ENCODE measurements at places on chromosomes 13 and 19.

DNA sequence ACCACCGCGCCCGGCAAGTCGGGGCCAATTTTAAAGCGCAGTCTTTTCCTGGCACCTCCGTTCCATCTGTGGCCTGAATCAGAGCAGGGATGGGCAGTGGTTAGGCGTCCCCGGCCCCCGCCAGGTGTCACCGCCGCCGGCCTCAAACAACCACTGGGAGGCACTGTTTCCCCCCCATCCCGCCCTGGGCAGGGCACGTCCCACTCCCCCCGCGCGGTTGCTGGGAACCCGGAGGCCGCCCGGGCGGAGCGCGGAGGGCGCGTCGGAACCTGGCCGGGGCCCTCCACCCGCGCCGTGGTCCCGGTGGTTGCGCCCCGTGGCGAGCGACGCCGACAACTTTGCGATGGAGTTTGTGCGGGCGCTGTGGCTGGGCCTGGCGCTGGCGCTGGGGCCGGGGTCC lies at the start of gene GRIN3B:
GRIN3B (plus strand) TSS at position 325 of the 400 bp plus-strand sequence; CDS start at position 344, 19 bp downstream.
- DNase-seq: no peak

GRCh38 chr13:97911311-97912138 lies 42.0 kb upstream of the IPO5 start:
- no peak for DNase-seq

- DNase-seq: no peak
These were observed 62.2 kb downstream of the ARHGEF18 start for GRCh38 chr19:7410946-7411345.

DNA sequence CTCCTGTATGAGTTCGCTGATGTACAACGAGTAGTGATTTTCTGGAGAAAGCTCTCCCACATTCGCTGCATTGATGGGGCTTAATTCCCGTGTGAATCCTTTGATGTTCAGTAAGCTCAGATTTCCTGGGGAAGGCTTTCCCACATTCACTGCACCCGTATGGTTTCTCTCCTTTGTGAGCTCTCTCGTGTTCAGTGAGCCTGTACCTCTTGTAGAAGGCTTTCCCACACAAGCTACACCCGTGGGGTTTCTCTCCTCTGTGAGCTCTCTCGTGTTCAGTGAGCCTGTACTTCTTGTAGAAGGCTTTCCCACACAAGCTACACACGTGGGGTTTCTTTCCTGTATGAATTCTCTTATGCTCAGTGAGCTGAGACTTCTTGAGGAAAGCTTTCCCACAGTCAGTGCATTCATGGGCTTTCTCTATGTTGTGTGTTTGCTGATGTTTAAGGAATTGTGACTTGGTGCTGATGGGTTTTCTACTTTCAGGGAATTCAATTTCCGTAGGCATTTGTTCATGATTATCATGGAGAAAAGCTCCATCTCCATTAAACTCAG lies 3.5 kb upstream of the ZNF577 start:
- no peak for DNase-seq

DNA sequence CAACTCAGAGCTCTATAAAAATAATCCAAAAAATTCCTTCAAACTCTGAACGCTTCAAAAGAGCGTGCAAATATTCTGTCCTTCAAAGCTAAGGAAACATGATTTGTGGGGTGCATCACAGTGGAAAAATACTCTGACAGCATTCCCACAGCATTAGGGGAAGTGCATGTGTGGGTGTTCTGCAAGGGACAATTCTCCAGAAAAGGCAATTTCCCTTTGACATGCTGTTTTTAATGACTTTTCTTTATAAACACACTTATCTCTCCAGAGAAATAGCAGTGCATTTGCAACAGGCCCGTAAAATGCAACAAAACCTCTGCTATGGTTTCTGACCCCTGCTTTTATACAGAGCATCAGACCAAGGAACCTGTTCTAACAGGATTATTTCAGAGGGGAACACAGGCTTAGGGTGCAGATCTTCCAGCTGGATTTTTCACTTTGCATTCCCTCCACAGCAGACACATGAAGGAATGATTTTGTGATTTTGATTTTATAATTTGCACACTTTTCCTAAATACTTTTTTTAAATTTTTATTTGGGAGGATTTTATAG lies 42.6 kb downstream of the KL start:
- DNase-seq: no peak

GRCh38 chr19:33335446-33335845 lies 33.1 kb upstream of the CEBPA start:
- DNase-seq: no peak

- no peak for DNase-seq
These were observed 17.1 kb downstream of the ELAVL1 start for GRCh38 chr19:7988307-7988706.

DNA sequence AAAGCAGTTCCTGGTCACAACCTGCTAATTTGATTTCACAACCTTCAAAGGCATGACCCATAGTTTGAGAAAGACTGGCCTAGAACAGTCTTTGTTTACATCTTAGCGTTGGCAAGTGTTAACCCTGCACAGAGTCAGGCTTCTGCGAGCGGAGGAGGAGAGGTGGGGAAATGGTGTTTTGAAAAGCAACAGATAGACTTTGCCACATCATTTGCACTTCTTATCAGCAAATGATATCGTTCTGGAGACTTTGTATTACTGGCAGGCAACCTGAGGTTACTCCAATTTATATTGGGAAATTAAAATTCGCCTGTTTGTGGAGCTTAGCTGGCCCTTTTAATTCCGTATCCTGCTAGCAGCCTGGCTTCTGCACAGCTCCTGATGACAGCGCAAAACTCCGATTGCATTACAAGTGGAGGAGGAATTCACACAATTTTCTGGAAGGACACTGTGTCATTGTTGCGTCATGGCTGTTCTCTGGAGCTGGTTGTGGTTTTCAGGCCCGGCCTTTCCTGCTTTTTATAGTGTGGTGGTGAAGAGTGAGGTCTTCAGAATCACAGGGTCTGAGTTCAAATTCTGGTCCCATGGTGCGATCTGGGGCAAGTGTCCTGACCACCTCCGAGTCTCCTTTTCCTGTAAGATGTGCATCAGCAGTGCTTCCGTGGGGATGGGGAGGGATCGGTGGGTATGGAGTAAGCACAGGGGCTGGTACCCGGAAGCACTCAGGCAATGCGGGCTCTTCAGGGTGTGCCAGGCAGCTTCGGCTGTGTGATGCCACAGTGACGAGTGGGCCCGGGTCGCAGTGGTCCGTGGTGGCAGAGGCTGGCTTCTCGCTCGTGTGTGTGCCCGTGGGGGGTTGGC lies 49.1 kb upstream of the EHD2 start:
- no peak for DNase-seq

- no peak for DNase-seq
These were observed 332.2 kb downstream of the OXGR1 start for GRCh38 chr13:96662036-96662435.

DNA sequence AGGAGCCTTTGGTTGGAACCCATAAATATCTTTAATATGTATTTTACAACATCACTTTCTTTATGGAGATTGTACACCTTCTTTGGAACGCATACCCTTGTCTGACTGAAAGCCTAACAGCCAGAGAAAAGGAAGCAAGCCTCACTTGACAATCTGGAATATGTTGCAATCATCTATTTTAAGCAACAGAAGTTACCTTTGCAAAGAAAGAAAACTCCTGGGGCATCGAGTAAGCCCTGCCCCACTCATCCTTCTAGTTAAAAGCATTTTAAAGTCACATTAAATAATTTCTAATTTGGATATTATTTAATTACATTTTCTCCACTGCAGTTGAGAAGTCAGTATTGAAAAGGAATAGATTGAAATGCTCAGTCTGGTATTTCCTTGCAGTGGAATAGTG lies 542.7 kb downstream of the MYO16 start:
- DNase-seq: no peak

DNA sequence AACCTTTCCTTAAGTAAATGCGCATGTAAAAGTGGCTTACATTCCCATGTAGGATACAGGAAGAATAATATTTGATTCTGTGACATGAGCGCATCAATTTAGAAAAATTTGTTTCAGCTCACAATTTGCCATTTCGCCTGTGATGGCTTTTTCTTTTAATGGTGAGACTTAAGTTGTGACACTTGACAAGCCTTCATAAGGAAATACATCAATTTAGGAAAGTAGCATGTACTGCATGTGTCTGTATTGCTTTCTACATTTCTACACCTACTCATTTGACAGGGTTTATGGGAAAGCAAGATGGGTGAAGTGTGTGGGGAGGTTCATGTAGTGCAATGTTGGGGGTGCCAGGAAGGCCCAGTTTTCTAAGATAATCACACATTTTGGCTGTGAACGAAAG lies 12.1 kb upstream of the SCEL start:
- no peak for DNase-seq

GRCh38 chr13:51590231-51590970 lies 6.1 kb downstream of the WDFY2 start:
- DNase-seq: no peak

GRCh38 chr13:102774214-102774568 lies 605 bp upstream of the TEX30 start:
- no peak for DNase-seq

DNA sequence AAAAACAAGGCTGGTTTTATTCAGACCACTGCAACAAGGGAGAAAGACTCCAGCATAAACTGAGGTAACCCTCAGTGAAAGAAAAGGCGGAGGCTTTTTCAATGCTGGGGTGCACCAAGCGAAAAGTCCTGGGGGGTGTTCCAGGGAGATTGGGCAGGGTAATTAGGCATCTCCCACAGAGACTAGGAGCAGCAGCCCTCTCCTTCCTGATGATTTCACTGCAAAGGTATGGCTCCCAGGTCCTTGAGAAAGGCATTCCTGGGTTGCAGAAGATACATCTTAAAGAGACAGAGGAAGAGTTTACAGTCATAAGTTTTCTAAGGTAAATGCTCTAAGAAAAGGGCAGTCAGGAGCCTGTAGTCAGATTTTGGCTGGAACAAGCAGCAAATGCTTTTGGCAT lies 412.0 kb downstream of the FOXO1 start:
- no peak for DNase-seq

DNA sequence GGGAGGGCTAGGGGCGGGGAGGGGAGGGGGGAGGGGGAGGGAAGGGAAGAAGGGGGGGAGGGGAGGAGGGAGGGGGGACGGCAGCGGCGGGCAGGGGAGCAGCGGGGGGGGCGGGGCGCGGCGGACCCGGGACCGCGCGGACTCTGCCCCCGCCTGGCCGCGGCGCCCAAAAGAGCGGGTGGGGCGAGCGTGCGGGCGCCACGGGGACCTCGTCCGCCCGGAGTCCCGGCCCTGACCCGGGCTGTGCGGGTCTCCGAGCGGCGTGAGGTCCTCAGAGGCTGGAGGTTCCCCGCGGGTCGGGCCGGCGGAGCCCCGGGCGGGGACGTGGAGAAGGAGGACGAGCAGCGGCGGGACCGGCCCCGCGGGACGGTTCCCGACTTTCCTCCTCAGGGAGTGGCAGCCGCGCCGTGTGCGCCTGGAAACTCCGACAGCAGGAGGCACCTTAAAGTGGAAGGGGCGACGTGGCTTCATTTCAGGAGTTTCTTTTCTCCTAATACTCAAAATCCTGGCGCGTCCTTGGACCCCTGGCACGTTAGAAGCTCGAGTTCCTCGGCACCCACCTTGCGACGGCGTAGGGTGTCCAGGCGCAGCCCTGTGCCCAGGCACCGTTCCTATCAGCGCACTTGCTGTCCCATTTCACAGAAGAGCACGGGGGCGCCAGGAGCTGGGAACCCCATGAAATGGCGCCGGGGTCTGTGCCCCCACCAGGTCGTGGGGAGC lies 518 bp upstream of the PLPP2 start:
- no peak for DNase-seq

- DNase-seq: no peak
These were observed 41.3 kb upstream of the NPAS1 start for GRCh38 chr19:46978171-46978869.

DNA sequence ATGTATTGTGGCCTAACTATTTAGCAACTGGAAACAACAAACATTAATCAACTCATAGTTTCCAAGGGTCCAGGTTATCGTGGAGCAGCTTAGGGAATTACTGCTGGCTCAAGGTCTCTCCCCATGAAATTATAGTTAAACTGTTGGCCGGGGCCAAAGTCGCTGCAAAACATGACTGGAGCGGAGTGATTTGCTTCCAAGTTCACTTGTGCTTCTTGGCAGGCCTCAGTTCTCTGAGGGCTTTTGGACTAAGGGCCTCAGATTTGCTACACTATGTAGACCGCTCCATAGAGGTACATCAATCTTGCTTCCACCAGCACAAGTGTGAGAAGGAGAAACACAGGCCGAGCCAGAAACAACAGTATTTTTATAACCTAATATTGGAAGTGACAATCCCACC lies 9.4 kb upstream of the KBTBD7 start:
- DNase-seq: no peak

- no peak for DNase-seq
These were observed 33.2 kb downstream of the CILP2 start for GRCh38 chr19:19571071-19571786.

- no peak for DNase-seq
These were observed 2672.8 kb upstream of the PCDH20 start for GRCh38 chr13:64088491-64088890.

DNA sequence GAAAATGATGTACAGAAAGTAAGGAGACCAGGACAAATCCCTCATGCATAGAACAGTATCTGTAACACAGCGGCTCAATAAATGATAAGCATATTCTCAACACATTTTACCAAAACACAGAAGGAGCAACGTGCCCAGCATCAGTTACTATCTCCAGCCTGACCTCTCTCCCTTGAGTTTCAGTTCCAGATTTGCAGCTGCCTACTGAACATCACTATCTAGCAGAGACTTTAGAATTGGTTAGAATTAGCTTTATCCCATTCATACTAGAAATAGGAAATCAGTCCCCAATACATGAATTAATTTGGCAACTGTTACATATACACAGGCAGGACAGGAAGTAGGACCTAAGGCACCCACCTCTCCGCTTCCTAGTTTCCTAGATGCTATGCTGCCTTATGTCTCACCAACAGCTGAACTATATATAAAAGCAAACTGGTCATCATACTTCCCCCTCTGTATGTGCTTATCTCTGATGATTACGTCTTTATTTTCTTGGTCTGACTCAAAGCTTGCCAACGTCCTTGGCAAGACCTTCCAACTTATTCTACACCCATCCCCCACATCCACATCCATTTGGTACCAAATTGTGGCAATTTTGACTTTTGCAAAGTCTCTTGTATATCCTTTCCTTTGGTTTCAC lies 61.1 kb downstream of the SACS start:
- no peak for DNase-seq

DNA sequence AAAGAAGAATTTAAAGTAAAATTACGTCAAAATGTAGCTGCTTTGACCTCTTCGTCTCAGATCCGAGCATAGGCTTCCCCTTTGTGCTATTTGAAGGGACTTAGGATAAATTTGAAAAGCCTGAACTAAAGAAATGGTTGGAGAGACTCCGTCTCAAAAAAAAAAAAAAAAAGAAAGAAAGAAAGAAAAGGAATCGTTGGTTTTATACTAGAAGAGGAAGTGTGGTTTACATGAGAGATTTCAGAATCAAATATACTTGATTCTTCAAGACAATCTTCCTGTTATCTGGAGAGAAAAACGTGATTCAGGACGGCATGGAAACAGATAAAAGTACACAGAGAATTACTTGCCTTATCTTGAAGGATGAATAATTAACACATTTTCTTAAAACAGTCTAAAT lies 474 bp upstream of the ZNF780B start:
- no peak for DNase-seq

Data from COR-L47 (cell line).